ENCODE measurements at places on chromosomes 11 and 22.

DNA sequence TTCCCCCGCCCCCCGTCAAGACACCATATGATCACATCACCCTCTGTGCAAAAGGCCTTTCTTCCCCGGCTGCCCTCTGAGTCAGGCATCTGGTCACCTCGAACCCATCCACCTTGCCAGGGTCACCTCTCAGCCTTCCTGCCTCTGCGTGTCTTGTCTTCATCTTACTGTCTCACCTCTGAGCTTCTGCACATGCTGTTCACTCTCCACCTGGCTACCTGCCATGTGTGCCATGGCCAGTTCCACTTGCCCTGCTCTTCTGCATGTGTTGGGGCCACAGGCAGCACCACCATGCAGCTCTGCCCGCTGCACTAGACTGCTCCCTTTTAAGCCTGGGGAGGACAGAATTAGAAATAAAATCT lies 9.8 kb downstream of the ZNF74 start:
- no peak for DNase-seq

DNA sequence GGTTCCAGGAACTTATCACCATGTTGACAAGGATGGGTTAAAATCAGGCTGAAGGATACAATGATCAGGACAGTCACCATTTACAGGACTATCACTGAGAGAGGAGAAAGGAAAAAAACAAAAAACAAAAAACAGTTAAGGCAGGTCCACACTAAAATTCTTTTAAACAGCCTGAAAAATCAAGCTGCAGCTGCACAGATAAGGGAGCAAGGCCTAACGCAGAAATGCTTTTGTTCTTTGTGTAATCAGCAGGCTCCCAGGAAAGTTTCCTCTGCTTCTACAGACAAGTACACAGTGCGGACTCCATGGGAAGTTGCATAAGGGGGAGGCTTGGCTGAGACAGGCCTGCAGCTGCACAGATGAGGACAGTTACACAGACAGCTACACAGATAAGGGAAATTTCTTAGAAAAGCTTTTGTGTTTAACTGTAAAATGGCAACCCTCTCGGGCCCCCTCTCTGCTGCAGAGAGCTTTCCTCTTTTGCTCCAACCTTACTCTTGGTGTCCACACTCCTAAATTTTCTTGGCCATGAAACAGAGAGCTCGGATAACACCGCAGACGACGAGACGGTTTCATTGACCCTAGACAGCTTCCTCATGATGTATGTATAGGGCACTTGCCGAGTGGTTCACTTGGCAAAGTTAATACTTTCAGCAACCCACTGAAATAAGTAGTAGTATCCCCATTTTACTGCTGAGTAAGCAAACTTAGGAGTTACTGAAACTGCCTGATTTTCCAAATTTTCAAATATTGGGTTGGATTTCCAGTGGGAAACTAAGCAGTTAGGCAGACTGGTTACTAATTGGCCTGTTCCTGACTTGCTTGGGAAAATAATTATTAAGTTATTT lies 45.5 kb downstream of the PIWIL3 start:
- DNase-seq = peak; percentile 28

DNA sequence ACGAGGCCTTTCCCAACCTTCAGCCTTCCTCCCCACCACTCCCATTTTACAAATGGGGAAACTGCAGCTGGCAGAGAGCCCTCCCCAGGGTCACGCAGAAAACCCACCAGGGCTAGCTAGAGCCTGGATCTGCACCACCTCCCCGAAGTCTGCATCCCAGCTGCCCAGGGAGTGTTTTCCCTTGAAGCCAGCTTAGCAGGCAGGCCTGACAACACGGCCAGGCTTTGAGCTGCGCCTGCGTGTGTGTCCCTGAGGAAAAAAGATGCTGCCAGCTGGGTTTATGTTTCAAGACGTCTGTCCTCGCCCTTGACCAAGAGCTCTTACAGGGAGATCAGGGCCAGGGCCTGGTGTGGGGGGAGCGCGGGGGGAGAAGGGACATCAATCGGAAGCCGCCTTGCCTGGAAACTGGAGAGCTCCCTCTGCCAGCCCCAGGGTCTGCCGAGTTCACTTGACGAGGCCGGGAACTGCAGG lies 20.3 kb downstream of the WNT11 start:
- no peak for DNase-seq

DNA sequence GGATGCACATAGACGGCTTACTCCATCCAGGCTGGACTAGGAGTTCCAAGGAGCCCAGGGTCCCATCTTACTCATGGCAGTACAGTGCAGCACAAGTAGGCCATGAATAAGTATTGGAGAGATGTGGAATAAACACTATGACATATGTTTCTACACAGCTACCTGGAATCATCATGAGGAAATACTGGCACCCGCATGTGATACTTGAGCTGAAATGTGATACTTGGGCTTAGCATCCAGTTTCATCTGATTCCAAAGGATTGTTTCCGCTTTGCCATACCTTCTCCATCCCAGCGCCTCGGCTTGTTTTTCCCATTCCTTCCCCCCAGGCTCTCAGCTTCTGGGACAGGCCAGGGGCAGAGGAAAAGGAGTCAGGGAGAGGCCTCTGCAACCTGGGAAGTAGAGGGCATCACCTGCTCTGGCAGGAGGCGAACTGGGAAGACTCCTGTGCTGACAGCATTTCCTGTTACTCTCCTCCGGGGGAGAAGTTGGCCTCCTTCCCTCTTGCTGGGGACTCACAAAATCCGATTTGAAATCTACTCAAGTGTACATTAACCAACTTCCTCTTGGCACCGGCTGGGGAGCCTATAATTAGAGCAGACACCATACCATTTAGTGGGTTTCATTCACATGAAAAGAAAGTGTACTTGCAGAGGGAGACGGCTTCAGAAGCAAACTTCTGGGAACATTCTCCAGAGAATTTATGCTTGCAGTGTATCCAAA lies 187.8 kb downstream of the MIAT start:
- DNase-seq = peak; percentile 66

GRCh38 chr11:123672568-123672967 lies 18.1 kb upstream of the SCN3B start:
- DNase-seq = no peak

DNA sequence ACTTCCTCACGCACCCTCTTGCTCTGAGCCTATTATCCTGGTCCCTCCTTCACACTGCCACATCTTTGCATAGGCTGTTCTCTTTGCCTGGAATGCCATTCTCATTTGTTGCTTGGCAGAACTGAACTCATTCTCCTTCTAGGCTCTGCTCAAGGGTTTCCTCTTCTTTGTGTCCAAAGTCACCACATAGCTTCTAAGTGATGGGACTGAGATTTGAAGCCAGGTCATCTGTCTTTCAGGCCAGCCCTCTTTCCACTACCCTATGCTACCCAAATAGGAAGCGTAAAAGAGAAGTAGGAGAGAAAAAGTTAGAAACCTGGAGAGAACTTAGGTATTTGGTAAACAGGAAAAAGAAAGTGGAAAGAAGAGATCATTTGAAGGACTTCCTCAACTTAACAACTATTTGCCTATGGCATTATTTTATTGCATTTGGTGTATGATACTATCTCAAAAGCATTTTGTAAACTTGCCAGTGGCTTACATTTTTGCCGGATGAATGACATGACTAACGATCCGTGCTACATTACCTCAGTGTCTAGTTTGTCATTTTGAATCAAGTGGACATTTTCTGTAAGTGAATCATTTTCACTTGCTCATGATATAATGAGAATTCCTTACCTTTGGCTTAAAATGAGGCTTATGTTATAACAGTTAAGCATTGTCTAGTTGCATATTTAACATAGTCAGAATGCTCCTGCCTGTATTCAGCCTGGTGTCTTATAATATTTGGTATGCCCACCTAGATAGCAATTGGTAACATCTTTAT lies 18.5 kb downstream of the NF2 start:
- no peak for DNase-seq

DNA sequence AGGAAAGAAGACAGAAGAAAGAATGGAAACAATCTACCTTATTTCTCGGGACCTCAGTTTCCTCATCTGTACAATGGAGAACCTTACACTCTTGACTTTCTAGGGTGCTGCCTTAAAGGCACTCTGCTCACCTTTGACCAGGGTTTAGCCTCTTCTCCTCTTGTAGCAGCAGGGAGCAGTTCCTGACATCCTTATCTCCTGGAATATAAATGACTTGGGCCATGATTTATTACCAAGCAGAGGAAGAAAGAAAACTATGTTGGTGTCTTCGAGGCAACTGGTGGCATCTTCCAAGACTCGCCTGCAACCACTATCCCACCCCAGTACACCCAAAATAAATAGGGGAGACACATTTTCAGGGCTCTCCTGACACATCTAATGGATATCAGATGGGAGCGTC lies 314.2 kb downstream of the BUD13 start:
- DNase-seq = no peak

DNA sequence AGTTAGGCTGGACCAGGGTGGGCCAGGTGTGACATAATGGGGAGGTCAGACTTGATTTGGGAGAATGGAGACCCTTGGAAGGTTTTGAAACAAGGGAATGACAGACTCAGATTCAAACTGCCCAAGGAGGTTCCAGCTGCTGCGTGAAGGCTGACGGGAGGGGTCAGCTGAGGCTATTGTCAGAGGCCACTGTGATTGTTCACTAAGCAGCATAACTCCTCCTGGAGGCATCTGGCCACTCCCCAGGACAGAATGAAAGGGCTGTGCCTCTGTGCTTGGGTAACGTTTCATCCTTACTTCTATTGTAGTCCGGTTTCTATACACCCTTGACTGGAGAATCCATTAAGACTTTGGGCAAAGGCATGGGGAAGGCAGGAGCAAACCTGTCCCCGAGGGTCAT lies 126.6 kb downstream of the DSCAML1 start:
- no peak for DNase-seq

DNA sequence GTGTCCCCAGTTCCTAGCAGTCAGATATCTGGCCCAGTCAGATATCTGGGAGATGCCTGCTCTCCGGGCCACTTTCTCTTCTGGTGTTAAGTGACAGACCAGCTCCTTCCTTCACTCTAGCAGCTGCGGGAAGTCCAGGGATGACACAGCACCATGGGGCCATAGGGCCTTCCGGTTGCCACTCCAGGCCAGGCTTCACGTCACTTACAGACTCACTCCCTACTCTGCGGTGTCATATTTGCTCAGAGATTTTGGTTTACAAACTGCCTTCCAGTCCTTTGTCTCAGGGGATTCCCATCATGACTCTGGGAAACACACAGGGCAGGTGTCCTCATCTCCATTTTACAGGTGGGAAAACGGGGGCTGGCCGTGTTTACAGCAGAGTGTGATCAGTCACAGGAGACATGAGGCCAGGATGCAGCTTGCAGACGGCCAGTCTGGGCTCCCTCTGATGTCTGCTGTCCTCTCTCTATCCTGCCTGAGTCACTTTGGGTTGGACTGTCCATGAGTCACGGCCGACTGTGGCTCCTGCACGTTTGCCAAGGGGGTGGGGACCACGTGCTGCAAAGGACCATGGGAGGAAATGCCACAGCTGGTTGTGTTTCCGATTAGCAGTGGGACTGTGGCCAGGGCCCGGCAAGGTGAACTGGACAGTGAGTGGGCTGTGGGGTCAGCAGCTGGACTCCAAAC lies 8.2 kb upstream of the TBC1D22A start:
- no peak for DNase-seq

DNA sequence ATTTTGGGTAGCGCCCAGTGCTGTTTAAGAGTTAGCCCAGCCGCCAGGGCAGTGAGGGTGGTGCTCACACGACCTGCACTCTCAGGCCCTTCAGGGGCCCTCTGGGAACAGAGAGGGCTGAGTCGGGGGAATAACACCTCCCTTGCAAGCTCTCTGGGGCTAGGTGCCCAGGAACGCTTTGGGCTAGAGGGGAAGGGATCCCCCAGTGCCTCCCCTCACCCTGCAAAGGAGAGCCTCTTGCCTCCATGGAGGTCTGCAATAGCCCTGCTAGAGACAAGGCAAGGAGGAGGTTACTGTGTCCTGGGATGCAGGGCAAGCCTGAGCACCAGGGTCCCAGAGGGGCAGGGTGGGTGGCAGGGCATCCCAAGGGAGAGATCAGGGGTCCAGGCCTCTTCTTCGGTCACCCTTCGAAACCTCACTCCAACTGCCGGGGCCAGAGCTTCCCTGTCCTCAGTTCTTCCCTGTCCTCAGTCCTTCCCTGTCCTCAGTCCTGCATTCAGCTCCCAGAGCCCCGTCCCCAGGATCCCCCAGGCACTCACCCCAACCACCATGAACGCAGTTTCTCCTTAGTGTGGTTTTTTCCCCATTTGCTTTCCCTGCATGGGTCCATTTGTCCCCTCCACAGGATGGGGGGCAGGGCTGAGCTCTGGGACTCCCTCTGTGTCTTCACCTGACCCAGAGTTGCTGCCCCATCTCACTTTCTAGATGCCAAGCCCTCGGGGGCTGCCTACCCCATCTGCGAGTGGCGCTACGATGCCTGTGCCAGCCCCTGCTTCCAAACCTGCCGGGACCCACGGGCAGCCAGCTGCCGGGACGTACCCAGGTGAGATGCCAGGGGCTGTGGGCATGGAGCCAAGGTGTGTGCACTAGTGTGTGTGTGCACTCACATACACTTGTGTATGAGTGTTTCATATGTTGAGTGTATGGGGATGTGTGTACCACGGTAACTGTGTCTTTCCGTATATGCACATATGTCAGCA lies 60.8 kb downstream of the OTOG start:
- DNase-seq = no peak

- DNase-seq = no peak
Measured at GRCh38 chr22:47390026-47390970, 627.8 kb downstream of the TBC1D22A start.

DNA sequence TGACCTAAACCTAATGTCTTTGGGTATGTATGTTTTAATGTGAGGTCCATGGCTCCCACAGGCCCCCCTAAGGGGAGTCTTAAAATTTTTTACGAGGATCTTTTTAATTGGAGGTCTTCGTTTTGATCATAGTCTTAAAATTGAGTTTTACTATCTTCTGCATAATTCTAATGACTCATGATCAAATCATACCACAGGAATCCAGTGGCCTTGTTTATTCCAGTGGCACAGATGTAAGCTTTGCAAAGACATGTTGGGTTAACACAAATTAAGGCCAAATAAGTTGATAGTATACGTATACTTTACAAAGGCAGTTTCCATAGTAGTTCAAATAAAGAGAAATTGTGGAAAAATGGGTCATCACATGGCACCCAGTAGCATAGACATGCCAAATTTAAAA lies 33.9 kb upstream of the FJX1 start:
- DNase-seq = no peak

GRCh38 chr11:62664405-62665074 lies 470 bp downstream of the C11orf98 start:
- peak; percentile 91 for DNase-seq

- no peak for DNase-seq
Measured at GRCh38 chr11:44592125-44592940, 26.9 kb downstream of the CD82 start.

GRCh38 chr11:117189191-117189940 lies 9.8 kb upstream of the TAGLN start:
- DNase-seq = no peak

- DNase-seq = no peak
Measured at GRCh38 chr11:84906995-84907394, 720.1 kb downstream of the DLG2 start.

- DNase-seq = no peak
Measured at GRCh38 chr11:76265771-76266241, 59.5 kb upstream of the WNT11 start.

Measured in spinal cord (tissue), 10 donors.